Right ventricle myocardium inferior (tissue), 1 donor: ENCODE measurements at places on chromosomes 4 and X.

GRCh38 chrX:107775000-107775733 lies 420 bp downstream of the TSC22D3 start:
- DNase-seq: no peak

GRCh38 chr4:126843492-126844067 lies 789.2 kb upstream of the INTU start:
- peak; percentile 46 for DNase-seq

DNA sequence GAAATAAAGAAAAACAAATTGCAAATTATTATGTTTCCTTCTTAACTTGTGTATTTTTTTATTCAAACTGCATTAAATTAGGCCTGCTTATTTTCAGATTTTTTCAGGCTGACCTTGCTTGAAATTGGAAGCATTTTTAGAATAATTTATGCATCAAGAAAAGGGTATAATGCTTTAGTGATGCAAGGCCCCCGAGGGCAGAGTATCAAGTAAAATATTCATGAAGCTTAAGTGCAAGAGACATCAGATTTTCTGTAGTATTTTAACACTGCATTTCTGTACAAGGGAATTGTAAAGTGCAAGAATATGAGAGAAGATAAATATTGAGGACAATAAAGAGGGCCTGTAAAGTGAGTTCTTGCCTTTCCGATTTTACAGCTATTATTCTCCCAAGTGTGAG lies 485.8 kb upstream of the ATOH1 start:
- no peak for DNase-seq

GRCh38 chrX:19096586-19096985 lies 25.7 kb downstream of the ADGRG2 start:
- DNase-seq: no peak

DNA sequence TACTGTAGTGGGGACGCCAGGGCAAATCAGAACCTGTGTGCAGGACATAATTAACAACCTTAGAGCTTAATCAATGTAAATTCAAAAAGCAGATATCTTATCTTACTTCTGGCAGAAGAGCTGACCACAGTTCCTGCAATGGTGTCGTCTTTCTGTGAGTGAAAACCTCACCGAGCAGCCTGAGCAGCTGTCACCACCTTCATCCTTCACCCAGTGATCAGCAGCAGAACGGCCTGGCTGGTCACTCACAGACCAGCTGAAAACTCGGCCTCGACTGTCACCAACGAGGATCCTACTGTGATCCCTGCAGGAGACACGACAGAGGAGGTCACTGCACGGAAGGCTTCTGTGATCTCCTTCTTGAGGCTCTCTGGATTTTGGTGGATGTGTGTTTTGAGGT lies 94.2 kb downstream of the CDS1 start:
- no peak for DNase-seq

GRCh38 chr4:81988178-81988577 lies 385.6 kb downstream of the HNRNPD start:
- DNase-seq: no peak

DNA sequence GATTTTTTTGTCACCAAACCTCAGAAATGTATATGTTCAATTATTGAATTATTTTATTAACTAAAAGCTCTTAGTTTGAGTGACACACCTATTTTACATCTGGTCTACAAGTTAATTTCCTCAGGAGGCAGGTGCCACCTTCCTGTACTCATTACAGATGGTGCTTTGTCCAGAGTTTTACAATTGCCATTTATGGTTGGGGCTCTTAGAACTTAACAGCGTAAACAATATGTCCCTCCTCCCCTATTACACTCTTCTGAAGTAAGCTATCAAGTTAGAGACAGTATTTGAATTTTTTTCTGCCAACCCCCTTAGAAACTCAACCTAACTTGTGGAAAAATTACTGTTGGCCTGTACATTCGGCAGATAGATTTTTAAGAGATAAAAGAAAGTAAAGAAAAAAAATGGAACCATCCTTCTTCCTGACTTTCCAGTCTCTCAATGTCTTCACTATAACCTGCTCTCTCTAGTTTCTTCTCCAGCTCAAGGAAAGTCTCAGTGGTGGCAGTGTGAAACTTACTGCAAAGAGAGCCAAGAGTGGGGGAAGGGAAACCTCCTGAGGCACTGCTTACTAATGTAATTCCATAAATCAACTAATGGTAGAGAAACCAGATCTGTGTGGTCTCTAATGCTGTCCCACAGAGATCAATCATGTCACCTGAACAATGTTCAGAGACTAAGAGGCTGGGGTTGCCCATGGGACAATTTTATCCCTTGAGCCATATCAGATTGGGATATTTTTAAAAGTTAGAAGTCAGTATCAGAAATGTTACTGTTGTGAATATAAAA lies 7.8 kb downstream of the CXXC4 start:
- no peak for DNase-seq
